Chondrocyte (in vitro differentiated cells): ENCODE measurements at places on chromosomes 3 and 15.

- no peak for DNase-seq
Observed at GRCh38 chr3:158768361-158768787, 33.5 kb upstream of the MFSD1 start.

GRCh38 chr3:135240426-135240825 is 445.4 kb downstream of the EPHB1 start:
- DNase-seq, result no peak

GRCh38 chr3:137764563-137765309 is 621 bp downstream of the SOX14 start:
- DNase-seq, result peak; percentile 78

DNA sequence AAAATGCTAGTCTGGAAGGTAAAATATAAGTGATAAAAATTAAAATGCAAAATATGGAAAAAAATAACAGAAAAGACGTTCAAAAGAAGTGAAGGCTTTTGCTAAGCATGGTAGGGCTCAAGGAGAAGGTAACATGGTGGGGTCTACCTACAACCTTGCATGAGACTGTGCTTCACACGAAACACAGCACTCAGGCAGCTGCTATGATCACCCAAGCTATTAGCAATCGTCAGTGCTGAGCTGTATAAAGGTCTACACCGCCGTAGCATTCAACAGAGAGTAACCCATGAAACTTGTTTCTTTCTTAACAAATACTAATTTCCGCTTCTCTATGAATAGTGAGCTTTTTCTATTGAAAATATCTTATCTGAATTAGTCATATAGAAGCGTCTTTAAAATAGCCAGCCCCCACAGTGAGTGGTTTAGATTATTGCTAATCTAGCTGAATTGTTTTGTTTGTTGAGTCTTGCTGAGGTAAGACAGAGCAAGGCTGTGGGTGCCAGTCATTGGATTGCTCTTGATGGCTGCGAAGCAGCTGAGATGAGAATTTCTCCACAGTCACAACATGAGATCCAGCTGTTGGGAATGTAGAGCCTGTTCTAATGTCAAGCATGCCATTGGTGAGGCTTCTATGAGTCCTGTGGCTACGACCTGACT is 230.0 kb downstream of the KLF13 start:
- no peak for DNase-seq

DNA sequence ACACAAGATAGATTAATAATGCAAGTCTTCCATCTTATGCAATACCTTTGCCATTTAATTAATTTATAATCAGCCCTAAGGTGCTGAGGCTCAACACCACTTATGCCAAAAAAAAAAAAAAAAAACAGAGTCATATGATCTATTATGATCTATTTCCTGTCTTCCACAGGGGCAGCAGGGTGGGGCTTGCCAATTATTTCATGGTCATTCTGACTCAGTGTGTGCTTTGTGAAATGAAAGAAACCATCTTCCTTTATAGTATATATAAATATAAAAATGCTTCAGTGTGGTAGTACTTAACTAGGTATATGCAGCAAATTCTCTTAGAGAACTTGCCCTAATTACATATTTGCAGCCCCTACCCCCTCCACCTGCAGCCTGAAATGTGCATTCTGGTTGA is 7.2 kb upstream of the RARB start:
- no peak for DNase-seq

DNA sequence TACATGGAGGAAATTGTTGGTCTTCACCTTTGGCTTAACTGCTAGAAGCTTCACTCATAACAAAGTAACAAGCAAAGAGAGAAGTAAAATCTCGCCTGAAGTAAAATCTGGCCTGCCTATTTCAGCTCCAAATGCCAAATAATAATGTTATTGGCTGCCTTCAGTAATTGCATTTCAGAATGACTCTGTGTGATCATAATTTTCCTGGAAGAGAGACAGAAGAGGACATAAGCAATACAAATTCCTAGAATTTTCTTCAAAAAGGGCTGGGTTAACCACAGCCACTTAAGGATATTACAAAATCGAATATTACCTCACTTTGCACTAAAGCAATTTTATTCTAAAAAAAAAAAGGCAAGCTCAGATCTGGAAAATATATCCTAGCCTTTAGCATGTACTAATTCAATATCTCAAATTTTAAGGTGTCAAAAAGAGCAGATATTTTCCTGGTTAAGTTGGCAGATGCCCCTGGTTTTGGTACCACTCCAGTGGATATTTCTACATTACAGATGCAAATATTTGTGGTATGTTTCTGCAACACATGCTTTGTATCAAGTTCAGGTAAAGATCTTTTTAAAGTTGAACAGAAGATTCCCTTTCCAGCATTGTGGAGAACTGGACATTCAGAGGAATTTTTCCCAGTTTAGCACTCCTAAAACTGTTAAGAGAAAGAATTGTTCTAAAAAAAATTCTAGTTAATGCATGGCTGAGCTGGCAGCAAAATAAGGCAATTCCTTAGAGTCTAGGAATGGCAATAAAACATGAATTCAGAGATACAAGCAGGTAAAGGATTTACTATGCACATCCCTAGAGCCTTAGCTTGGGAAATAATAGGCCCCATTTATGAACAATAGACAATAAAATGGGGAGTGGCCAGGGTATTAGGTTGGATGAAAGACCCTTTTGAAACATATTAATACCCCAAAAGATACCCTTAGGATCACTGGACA is 116.7 kb downstream of the STAC start:
- no peak for DNase-seq

DNA sequence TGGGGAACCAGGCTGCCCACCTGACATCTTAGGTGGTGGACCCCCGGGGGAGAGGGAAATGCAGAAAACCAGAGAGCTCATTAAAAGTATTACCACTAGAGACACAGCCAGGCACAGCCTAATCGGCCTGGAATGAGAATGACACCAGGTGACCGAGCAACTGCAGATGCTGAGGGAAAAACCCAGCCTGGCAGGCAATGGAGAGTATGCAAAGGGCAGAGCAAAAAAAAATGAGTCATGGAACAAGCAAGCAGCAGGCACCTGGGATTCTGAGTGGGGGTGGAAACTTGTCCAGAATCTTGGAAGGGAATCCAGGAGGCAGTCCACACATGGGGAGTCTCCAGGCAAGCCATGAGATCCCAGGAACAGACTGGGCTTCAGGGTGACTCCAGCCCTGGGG is 183.7 kb upstream of the LRRN1 start:
- no peak for DNase-seq

DNA sequence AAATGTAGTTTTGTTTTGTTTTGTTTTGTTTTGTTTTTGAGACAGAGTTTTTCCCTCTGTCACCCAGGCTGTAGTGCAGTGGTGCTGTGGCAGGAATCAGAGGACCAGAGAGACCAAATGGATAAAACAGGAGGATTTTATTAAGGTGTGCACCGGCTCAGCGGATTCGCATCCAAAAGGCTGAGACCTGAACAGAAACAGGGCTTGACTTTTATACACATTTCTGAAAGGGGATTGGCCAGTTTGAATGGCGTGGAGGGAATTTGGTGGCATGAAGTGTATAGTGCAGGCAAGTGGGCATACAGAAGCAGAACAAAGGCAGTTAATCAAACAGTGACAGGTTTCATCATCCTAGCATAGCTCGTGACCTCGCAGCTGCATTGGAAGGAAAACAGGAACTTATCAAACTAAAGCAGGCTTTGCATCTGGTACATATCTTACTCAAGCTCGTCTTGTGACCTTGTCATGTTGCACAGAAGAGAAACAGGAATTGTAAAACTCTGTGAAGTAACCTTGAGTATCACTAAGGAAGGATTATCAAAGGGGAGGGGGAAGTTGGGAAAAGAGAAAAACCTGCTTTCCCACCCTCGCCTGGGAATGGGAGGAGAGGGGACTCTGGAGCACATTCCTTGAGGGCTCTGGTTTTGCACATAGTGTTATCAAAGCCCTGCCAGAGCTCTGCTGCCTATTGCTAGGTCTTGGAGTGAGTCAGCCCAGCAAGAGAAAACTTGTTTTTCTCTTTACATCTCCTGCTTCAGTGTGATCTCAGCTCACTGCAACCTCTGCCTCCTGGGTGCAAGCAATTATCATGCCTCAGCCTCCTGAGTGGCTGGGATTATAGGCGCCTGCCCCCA is 38.5 kb downstream of the C3orf62 start:
- DNase-seq, result no peak

DNA sequence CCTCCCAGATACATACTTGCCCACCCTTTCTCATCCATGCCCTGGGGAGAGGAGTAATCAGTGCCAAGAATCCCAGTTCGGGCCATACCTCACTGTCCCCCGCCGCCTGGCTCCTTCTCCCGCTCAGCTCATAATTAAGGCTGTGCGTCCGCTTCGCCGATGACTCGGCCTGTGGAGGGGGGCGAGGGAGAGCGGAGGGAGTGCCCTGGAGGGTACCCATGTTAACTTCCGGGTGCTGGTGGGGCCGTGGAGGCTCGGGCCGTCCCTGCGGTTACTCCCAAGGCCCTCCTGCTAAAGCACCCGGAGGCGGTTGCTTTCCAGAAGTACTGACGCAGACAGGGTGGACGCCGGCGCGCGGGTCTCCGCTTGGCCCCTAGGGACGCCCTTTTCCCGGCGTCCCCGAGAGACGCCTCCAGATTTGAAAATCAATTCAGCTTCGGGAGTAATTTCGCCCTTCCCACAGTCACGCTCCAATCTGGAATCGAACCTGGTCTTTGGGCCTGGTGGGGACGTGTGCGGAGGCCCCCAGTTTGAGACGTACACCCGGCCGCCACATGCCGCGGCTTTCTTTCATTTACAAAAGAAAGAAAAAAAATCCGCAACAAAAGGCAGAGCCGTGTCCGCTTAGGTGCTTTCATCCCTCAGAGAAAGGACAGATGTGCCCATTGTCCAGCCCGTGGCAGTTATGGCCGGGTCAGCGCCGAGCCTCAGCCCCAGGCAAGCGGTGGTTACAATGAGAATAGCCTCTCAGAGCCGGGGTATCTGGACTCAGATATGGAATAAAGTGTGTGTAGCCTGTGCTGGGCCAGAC is 1.0 kb upstream of the ONECUT1 start:
- no peak for DNase-seq

GRCh38 chr3:73694983-73695757 is 70.4 kb upstream of the PDZRN3 start:
- DNase-seq, result no peak

DNA sequence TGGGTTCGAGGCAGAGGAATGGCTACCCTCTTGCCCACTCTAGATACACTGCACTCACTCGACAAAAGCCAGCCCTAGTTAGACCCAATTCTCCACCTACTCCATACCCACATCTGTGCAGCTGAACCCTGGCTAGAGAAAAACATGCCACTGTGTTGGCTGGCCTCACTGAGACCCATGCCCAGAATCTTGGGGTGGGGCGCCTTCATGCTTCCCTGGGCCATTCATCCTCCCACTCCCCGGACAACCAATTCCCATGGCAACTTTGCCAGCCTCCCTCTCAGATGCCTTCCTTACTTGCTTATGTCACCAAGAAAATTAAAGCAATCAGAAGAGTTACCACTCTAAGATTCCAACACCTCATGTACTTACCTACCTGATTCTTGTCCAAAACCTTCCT is 9.2 kb upstream of the LIMD1 start:
- DNase-seq, result peak; percentile 15

DNA sequence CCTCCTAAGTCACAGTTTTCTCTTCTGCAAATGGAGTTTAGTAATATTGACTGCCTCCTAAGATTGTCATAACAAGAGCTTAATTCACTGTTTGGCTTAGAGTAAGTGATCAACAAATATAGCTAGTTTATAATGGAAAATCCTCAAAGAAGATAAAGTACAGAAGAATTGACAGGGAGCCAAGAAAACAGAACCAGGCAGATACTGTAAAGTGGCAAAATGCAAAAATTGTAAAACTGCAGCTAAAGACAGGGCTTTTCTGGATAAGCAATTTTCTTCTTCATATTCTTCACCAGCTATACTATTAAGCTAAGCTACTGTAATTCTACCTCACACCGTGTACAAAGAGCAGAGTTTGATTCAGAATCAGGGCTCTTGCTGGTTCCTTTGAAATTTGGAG is 148.6 kb downstream of the ARPP21 start:
- DNase-seq, result no peak

GRCh38 chr15:89112341-89112971 is 24.2 kb downstream of the ABHD2 start:
- DNase-seq, result no peak

GRCh38 chr15:45743426-45744235 is 108.8 kb downstream of the SQOR start:
- DNase-seq, result no peak

DNA sequence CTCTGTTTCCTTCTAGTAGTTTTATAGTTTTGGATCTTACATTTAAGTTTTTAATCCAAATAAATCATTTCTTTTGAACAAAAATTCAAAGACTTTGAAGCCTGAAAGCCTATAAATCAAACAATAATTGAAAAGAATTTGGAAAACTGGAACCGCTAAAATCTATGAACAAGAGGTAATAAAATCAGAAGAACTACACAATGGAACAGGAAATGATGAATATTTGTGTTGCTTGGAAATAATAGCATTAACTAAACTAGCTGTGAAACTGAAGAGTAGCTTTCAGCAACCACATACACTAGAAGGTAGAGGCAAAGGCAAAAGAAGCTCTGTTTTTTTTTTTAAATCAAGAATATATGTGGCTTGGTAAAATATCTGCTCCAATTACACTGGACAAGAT is 147.9 kb upstream of the ABI3BP start:
- no peak for DNase-seq

- DNase-seq, result no peak
Observed at GRCh38 chr3:31871939-31872507, 109.0 kb downstream of the OSBPL10 start.

DNA sequence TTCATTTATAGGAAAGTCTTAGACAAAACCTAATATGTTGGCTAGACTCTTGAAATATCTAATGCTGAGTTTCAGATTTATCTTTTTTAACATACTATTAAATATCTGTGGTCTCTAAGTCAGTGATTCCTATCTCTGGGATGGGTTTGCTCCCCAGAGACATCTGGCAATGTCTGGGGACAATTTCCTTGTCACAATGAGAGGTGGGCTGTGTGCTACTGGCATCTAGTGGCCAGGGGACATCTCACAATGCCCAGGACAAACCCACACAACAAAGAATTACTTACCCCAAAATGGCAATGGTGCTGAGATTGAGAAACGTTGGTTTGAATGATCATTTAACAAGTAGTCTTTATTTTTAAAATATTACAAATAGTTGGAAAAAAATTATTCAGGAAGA is 602.1 kb downstream of the MAGI1 start:
- DNase-seq, result no peak

GRCh38 chr3:190811775-190812480 is 50.6 kb downstream of the GMNC start:
- no peak for DNase-seq

GRCh38 chr3:159829539-159830227 is 159.0 kb upstream of the IL12A start:
- DNase-seq, result no peak

- no peak for DNase-seq
Observed at GRCh38 chr3:100426067-100426682, 24.8 kb downstream of the LNP1 start.
